ENCODE measurements at places on chromosomes 5 and 9.

DNA sequence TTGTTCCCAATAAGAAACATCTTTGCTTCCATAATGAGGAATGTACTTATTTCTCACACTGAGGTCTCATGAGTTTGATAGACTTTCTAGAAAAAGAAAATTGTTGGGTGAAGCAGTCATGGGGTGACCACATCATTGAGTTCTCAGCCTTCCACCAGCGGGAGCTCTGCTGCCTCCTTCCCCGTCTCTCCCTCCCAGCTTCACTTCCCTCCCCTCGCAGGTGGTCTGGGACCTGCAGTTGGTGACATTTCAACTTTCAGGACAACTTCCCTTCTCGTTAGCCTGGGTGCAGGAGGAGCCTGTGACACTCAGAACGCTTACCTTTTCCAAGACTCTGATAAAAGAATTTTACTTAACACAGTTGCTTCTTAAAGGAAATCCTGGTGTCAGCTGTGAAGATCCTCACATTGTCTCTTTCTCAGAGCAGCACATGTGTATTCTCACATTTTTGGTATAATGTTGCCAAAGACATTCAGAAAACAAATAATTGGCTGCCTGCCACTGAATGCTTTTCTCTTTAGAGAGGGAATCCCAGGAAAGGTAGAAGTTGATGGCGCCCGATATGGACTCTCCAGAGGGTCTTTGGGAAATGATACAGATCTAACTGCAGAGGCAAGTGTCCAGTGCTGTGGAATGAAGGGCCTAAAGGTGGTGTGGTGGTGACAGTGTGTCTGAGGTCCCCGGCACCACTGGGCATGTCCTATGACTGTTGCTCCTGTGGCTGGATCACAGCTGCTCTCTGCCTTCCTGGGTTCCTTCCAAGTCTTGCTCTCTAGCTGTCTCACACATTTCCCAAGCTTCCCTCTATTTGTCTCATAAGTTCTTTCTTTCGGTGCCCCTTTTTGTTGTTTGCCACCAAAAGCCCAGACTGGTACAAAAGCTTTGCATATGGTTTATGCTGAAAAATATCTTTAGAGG, 238.1 kb downstream of the GAS1 start:
- no peak for DNase-seq

DNA sequence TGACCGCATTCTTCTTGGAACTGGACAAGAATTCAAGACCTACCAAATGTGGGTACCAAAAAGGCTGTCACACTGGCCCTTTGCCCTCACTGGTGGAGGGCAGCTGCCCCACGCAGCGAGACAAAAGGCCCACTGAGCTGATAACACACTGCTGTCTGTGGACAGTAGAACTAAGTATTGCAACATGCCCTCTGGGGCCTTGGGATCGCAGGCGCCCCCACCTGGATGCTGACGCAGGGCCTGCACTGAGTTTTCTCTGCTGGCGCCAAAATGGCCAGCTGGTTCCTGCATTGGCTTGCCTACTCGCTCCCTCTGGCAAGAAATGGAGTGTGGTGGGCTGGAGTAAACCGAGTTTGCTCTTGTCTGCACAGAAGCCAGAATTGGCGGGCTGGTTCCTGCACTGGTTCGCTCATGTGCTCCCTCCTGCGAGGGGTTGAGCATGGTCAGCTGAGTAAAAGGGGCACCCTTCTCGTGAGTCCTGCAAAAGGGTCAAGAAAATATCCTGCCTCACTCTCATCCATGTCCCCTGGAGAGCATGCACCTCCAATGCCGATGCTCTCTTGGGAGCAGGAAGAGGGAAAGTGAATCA, 55.7 kb downstream of the NXNL2 start:
- DNase-seq, result peak; percentile 5

- DNase-seq, result no peak
Measured at GRCh38 chr9:127104581-127105311, 17.7 kb downstream of the ANGPTL2 start.

DNA sequence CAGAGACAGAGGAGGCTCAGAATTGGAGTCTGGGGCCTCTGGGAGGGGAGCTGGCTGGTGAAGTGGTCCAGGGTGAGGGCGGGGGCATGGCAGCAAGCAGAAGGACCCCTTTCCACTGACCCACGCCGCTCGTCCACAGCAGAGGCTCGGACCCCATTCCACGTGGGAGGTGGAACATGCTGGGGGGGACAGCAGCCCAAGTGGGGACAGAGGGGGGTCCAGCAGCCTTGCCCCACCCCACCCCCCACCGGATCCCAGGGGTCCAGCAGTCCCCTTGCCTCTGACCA, 25.4 kb upstream of the NKD2 start:
- DNase-seq, result no peak
